ENCODE measurements at places on chromosomes 11 and 22. TPM values are rescaled to one million over a fixed set of nuclear protein-coding genes. Genes with fewer than 3 reads are reported as not detected.

LIF gene
- 111 TPM for total RNA-seq

CNIH2 gene
- 1.2 TPM for total RNA-seq

GALNT18 gene
- total RNA-seq, result 4.7 TPM

DNA sequence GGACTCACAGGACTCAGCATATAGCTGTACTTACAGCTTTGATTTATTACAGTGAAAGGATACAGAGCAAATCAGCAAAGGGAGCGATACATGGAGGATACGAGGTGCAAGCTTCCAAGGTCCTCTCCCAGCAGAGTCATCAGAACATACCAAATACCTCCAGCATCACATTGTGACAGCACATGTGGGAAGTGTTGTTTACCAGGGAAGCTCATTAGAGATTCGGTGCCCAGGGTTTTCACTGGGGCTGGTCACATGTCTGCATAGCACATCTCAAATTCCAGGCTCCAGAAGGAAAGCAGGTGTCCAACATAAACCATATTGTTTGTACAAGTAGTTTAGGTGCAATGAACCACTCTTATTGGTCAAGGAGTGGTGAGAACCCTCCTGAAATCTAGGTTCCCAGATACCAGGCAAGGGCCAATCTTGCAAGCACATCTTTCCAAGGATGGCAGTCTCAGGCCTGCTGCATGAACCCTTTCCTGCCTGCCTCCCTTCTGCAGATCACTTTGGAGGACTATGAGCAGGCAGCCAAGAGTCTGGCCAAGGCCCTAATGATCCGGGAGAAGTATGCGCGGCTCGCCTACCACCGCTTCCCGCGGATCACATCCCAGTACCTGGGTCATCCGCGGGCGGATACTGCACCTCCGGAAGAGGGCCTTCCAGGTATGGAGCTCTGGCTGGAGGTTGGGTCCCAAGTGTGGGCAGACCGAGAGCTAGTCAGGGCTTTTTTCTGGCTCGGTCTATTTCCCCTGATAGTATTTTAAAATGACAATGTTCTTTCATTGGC is 26.7 kb downstream of the AMPD3 start:
- no peak for DNase-seq

DNA sequence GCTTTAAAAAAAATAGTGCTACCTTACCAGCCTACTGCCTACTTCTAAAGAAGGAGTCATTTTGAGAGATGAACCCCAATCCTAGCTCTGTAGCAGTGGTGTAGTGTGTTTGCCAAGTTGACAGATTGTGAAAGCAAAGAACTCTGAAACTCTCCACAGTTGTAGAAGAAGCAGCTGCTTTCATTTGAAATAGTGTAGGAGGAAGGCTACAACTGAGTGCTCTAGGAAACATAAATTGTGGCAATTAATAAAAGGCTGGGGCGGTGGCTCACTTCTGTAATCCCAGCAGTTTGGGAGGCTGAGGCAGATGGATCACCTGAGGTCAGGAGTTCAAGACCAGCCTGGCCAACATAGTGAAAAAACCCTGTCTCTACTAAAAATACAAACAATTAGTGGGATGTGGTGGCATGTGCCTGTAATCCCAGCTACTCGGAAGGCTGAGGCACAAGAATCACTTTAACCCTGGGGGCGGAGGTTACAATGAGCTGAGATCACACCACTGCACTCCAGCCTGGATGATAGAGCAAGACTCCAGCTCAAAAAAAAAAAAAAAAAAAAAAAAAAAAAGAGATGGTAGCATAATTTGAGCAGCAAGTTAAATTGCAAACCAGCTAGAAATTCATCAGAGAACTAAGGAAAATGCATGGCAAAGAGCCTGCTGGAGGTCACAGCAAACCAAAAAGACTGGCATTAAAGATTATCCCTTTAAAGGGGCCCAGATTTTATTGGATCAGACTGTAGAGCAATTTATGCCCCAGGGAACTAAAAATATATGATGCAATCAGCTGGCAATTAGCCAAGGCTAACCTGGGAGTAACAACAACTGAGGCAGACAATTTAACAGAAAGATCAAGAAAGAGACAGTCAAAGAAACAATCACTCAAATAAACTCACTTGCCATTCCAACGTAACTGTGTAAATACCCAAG is 112.6 kb downstream of the LUZP2 start:
- no peak for DNase-seq

- DNase-seq, result no peak
These were observed 7.4 kb downstream of the SMPD1 start for GRCh38 chr11:6397636-6398035.

All from activated naive CD4-positive, alpha-beta T cell treated with anti-CD3 and anti-CD28 coated beads for 36 hours (primary cell).